T47D (cell line): ENCODE measurements at places on chromosomes 13 and 19.

- DNase-seq: no peak
Measured at GRCh38 chr19:23203841-23204344, 46.3 kb downstream of the ZNF724 start.

DNA sequence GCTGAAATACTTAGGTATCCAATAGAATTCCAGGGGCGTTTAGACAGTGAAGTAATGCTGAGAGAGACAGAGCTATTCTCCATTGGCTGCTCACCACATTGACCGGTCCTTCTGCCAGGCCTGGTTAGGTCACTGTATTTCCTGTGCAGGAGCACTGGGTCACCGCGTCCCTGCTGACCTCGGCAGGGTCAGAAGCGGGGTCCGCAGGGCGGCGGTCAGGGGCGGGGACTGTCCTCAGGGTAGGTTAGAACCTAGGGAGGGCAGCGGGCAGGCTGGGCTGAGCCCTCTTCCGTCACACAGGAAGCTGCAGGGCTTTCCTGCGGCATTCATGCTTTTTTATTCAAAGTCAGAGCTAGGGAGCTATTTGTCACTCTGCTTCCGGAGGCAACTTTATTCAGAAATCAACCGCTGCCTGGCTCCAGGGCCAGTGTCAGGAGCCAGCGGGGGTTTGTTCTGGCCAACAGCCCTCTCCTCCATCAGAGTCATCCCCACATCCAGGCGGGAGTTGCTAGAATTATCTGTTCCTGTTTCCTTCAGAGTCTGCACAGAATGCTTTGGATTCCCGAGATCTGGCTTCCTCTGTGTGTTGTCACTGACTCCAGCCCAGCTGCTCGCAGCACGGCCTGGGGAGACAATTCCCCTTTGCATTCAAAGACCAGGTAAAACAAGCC, 81.2 kb upstream of the WASF3 start:
- DNase-seq: no peak

- DNase-seq: no peak
Measured at GRCh38 chr13:98834254-98834960, 81.9 kb upstream of the SLC15A1 start.

DNA sequence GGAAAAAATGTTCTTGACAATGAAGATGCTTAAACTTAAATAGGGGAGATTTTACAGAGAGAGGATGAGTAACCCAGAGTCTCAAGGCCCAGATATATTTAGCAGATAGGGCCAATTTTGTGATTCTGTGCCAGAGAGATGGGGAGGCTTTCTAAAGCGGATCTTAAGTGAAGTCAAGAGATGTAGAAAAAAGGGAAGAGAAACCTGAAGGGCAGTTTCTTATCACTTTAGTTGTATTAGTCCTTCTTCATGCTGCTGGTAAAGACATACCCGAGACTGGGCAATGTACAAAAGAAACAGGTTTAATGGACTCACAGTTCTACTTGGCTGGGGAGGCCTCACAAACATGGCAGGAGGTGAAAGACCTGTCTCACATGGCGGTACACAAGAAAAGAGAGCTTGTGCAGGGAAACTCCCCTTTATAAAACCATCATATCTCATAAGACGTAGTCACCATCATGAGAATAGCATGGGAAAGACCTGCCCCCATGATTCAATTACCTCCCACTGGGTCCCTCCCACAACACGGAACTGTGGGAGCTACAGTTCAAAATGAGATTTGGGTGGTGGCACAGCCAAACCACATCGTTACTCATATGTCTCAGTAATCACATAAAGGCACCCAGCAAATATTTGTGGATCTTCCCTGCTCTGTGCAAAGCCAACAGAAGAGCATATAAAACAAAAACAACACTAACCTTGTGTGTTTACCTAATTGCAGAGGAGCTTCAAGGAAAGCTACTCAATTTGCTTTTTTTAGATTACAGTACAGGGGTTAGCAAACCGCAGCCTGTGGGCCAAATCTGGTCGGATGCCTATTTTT, 102.6 kb upstream of the MYCBP2 start:
- DNase-seq: peak; percentile 76

DNA sequence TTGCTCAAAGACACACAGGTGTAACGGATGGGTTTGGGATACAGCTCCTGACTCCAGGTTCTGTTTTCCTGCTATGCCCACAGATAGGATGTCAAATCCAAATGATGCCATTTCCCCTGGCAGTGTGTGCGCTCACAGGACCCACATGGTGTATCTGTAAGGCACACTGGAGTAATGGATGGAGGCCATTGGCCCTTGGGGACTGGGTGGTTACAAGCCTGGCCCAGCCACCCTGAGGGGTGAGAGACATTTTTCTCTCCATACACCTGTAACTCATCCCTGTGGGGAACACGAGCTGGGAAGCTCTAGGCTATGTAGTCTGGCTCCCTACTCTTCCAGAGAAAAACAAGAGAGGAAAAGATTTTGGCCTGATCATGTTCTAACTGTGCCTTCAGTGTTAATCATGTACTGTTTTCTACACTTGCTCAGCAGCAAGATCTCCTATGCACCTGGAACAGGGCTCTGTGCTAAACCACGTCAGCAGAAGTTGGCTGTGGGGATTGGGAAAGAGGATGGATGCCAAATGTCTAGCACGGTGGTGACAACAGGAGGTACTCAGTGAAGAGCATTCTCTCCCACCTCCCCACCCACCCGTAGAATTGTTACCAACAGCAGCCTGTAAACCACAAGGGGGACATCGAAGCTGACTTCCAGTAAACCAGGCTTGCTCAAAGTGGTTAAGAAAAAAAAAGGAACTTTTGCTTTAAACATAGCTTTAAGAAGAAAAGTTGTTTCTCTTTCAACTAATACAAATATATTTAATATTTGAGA, 237.0 kb downstream of the LACC1 start:
- no peak for DNase-seq

DNA sequence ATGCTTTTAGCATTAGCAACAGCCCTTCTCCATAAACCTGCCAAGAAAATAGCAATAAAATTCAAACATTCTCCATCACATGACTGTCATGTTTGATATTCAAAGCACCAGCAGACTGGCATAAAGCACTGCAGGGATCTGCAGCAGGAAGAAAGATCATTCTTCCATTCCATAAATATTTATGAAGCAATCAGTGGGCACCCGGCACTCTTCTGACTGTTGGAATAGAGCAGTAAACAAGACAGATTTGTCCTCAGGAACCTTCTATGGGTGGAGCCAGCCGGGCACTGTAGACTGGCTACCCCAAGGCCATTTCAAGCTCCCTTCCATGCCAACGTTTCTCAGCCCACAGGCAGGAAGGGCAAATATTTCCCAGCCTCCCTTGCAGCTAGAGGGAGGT, 25.5 kb downstream of the PLA2G4C start:
- DNase-seq: peak; percentile 22

DNA sequence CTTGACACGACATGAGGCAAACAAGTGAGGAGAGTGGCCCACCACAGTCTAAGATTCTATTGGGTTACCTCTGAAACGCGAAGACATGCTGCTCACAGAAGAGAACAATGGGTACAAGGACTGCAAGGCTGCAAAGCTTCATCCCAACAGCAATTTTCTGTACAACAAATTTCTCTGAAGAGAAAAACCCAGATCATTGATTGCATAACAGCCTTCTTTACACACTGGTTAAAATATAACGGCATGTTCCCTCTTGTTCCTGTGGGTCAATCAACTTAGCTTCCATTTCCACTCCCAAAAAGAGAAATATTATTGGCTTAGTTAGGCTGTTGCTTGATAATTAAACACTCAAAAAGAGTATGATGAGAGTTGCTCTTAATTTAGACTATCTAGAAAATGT, at the start of gene CPB2:
Gene CPB2, minus strand, starts transcription at position 166 of the 400 bp plus-strand sequence. Its CDS starts 24 bp downstream, at position 142.
- no peak for DNase-seq

- DNase-seq: no peak
Measured at GRCh38 chr13:76741046-76741445, 145.2 kb downstream of the KCTD12 start.

DNA sequence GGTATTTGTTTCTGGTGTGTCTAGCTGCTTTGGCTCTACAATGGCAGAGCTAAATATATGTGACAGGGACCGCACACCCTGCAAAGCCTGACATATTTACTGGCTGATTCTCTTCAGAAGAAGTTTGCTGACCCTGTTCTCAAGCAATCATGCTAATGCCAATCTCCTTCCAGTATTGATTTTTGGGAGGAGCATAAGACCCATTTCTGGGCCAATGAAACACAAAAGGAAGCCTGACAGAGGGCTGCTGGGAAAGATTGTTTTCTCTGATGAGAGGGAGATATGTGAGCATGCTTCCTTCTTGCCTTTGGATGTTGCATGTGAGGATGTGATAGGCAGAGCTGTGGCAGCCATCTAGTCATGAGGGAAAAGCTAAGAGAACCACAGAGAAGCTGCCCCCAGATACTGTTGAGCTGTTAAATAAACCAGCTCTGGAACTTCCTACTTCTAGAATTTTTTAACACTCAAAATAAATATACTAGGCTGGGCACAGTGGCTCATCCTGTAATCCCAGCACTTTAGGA, 31.4 kb upstream of the TPTE2 start:
- DNase-seq: no peak

DNA sequence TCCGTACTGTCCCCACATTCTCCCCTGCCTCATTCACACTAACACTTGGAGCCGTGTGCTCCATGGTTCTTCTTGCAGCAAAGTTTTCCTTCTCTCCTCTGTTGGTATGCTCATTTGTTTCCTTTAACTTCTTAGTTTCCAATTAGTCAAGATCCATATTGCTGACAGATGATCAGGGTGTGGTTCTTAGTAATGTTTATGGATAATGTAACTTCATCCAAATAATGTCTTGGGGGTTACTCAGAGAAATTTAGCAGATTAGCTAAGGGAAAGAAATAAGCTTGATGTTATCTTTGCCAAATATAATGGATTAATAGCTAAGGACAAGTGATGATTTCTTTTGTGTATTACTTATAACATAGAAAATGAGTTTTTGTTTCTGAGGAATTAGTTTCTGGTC, 174.4 kb downstream of the NUFIP1 start:
- DNase-seq: no peak
